Stimulated activated CD4-positive, alpha-beta T cell treated with anti-CD3 and anti-CD28 coated beads, Interleukin-12 subunit alpha, Interleukin-12 subunit beta, amount 100 ng/mL, for 48 hours (primary cell): ENCODE measurements at places on chromosomes 4 and X.

GRCh38 chrX:120015145-120016067, 62.1 kb downstream of the RHOXF2B start:
- no peak for DNase-seq

GRCh38 chrX:41184312-41184711, 99.1 kb downstream of the USP9X start:
- no peak for DNase-seq

- no peak for DNase-seq
These were observed 28.6 kb downstream of the SULT1B1 start for GRCh38 chr4:69731847-69732246.

- no peak for DNase-seq
These were observed 41.2 kb downstream of the RELL1 start for GRCh38 chr4:37644962-37645361.

DNA sequence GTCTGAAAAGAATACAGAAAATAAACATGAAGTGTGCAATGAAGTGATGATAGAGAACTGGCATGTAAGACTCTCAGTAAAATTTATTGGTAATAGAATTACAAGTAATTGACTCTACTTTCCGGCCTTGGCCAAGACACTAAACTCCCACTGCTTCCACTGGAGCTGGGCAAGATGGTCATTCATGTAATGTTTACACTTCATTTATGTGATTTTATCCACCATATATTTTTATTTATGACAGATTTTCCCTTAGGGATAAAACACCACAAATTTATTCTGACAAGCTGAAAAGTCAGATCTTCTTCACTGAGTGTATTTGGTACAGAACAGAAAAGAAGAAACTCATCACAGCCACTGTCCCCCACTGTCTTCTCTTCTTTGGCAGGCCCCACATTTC, 191.9 kb downstream of the SLC39A8 start:
- DNase-seq = no peak

DNA sequence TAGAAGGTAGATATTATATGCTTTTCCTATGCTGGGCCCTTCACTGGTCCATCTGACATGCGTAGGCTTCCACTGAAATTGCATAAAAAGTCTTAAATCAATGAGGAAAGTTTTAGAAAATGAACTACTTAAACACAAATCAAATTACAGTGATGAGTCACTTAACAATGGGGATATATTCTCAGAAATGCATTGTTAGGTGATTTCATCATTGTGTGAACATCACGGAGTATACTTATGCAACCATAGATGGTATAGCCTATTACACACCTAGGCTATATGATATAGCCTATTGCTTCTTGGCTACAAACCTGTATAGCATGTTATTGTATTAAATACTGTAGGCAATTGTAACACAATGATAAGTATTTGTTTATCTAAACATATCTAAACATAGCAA, 10.3 kb downstream of the STAP1 start:
- no peak for DNase-seq

- no peak for DNase-seq
These were observed 79.0 kb upstream of the TRAM1L1 start for GRCh38 chr4:117164338-117164737.

DNA sequence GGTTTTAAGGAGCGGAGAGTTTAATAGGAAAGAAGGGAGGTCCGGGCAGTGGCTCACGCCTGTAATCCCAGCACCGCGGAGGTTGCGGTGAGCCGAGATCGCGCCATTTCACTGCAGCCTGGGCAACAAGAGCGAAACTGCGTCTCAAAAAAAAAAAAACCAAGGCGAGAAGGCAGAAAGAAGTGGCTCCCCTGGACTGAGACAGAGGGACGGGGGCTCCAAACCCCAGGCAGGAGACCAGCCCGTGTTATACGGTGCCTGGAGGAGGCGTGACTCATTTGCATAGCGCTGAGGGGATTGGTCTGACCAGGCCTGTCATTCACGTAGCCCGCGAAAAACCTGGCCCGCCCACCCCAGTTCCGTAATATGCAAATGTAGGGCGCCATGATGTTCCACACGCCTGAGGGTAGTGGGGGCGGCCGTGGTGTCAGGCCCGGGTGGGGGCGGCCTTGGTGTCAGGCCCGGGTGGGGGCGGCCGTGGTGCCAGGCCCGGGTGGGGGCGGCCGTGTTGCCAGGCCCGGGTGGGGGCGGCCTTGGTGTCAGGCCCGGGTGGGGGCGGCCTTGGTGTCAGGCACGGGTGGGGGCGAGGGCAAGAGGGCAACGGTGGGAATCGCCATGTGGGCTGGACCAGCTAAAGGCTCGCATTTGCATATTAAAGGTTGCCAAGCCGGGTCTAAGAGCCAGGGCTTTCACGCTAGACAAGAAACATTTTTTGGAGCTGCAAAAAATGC, 2.1 kb downstream of the PLCXD1 start:
- DNase-seq = peak; percentile 90

DNA sequence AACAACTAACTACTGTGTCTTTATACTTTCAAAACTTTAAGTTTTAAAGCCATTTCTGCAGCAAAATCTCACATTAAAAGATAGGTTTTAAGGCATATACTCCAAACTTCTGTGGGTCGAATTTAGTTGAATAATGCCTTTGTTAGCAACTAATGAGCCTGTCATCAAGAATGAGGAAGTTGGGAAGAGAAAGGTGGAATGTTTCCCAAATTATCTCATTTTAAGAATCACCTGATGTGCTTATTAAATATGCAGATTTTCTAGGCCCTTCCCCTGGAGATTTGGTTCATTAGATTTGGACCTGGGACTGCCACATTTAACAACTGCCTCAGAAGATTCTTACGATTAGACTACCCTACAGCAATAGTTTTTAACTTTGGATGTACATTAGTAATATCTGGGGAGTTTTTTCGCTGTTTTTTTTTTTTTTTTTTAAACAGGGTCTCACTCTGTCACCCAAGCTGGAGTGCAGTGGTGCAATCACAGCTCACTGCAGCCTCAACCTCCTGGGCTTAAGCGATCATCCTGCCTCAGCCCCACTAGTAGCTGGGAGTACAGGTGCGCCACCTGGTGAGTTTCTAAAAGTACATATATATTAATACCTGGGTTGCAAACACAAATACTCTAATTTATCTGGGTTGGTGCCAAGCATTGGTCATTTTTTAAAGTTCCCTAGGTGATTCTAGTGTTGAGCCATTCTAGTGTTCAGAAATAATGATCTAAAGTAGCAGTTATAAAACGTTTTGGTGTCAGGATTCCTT, 16.1 kb upstream of the TASL start:
- no peak for DNase-seq
